T-cell (primary cell): ENCODE measurements at places on chromosomes 1 and 21.

DNA sequence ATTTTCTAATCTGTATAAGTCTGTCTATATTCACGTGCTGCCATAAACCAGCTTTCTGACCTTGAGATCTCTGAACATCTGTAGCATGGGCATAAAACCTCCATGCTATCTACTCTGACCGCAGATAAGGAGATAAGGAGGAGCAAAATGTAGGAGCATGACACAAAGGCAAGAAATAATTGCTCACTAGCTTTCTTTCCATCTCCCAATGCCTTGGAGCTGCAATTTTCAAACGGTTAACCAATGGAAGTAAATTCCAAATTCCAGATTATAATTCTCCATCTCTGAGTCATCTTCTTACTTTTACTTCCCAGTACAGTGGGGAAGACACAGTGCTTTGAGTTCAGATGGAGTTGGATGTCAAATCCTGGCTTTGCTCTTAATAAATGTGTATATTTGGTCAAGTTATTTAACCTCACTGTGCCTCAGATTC is 41.6 kb downstream of the CD58 start:
- no peak for DNase-seq

DNA sequence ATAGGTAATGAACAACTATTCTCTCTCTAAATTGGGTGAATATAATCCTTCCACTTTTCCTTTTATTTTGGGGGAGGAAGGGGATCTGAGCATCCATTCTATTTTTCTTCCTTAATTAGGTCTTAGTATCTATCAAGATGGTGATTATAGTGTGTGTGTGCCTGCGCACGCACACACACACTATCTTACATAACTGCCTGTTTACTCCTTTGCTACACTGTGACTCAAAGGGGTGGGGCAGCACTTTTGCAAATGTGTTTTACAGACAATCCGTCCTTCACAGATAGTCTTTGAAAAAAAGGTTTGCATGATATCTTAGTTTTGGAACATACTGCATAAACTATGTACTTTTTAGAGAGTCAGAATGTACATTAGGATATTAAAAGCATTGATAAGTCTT is 191.5 kb downstream of the SDCCAG8 start:
- no peak for DNase-seq

DNA sequence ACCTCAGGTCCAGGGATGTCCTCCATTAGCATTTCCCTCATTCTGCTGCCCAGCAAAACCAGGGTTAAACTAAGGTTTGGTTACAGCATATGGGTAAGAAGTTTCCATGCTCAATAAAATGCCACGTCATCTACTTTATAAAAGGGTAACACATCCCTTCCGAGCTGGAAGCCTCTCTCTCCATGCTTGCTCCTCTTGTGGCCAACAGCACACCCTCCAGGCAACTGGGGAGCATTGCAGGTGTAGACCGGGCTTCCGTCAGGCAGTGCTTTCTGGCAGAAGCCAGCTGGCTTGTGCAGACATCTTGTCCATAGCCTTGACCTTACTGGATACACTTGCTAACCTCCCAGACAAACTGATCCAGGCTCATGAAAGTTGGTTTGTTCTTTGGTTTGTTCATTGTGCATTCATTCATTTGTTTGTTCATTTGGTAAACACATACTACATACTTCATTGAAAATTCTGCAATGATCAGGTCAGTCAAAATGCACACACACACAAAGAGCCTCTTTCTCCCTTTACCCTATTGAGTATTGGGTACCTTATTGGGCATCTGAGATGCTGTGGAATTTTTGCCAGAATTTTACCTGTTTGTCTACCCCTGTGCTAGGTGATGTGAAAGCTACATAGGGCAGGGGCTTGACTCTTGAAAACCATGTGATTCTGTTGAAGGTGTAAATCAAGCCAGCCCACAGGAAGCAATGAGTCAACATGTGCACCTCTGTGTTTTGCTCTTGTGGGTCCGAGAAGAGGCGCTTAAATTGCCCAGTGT is 422.8 kb downstream of the CAMTA1 start:
- no peak for DNase-seq

- peak; percentile 85 for DNase-seq
Observed at GRCh38 chr1:151024540-151025146, 11.7 kb upstream of the BNIPL start.

- no peak for DNase-seq
Observed at GRCh38 chr1:213719462-213719861, 268.3 kb upstream of the PROX1 start.

DNA sequence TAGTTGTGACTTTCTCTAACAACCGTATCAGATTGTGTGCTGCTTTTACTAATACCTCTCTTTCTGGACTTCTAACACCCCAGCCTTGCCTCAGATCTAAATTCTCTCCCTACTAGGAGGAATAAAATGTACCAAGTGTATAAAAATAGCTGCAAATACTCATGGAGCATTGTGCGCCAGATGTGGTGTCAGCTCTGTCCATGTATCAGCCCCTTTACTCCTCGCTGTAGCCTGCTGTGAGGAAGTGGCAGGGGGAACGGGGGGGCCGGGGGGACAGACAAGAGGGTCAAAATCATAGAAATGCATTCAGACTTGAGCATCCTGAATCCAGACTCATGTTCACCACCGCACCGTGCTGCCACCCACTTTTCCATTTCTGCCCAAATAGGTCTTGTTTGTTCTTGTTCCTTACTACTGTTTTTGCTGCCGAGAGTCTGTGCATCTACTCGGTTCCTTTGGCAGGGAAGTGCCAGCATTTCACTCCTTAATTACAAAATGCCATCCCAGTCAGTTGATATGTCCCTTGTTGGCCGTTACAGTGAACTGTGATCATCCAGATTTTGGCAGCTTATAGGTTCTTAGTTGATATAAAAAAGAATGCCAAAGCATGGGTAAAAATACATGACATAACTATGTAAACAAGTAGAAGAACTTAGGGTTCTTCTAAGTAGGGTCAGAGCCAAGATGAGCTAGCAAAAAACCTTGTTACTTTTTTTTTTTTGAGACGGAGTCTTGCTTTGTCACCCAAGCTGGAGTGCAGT is 76.4 kb downstream of the UBE4B start:
- DNase-seq = no peak

DNA sequence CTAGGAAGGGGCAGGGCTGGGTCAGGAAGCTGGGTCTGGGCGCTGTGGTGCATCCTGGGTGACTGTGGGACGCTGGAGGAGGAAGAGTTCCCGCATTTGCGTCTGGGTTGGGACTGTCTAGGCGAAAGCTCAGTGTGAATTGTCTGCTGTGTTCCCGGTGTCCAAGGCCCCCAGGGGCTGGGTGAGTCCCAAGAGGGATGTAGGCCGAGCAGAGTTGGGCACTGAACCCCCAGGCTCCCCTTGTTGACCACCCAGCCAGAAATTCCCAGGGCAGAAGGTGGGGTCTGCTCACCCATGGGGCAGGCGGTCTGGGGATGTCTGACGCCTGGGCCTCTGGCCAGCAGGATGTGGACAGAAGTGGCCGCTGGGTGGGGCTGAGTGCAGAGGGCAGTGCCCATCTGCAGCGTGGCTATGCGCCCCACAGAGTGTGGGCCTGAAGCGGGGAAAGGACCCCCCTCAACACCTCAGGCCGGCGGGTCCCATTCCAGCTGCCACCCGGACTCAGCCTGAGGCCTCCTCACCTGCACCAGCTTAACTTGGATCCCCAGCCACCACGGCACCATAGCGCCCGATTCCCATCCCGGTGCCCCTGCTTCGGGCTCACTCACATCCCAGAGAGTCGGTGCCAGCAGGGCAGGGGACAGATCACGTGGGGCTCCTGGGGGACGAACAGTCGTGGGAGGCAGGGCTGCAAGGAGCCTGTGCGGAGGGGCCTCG is 37.0 kb upstream of the POFUT2 start:
- no peak for DNase-seq

DNA sequence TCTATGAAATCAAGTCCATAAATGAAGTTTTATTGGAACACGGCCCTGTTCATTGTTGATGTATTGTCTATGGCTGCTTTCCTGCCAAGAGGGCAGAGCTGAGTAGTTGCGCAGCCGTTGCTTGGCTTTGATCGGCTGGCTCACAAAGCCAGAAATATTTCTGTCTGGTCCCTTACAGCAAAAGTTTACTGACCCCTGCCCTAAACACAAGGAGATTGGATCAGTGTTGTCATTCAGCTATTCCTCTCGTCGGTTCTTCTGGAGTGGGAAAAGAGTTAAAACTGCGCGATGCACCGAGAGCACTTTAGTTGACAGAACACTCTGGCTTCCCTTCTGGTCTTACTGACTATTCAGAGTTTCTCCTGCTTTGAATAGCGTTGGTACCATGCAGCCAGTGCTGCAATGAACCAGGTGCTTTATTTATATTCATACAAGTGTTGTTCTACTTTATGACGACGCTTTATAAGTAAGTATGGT is 868 bp downstream of the ZBTB40 start:
- DNase-seq = no peak

GRCh38 chr1:155003766-155004351 is 1.3 kb downstream of the ZBTB7B start:
- DNase-seq = no peak

DNA sequence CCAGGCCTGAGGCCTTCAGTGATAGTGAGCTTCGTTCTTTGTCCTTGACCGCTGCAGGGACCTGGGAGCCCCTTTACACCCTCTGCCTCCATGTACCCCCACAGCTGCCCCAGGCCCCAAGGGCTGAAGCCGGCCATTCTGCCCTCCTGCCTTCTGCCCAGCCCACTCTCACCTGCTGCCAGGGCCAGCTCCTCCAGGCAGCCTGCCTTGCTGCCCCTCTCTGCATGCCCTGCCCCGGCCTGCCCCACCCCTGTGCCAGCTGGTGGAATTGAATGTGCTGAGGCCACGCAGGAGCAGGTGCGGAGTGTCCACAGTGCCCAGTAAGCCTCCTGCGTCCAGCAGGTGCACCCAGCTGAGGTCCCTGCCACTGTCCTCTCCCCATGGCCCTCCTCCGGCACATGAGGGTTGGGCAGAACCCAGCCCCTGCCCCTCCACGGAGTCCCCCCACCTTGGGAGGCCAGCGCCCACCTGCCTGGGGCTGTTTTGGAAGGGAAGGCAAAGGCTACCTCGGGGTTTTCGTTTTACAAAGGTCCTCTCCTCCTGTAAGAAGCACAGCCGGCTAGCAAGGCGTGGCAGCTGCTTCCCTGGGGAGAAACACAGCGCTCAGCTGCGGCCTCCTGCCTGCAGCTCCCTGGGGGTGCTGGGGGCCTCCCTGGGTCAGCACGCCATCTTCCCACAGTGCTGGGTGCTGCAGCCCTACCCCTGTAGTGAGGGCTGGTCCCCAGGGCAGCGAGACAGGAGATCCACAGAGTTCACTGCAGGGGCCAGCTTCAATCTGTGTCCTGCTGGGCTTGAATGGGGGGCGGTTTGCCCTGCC is 21.0 kb downstream of the MMEL1 start:
- DNase-seq = no peak

DNA sequence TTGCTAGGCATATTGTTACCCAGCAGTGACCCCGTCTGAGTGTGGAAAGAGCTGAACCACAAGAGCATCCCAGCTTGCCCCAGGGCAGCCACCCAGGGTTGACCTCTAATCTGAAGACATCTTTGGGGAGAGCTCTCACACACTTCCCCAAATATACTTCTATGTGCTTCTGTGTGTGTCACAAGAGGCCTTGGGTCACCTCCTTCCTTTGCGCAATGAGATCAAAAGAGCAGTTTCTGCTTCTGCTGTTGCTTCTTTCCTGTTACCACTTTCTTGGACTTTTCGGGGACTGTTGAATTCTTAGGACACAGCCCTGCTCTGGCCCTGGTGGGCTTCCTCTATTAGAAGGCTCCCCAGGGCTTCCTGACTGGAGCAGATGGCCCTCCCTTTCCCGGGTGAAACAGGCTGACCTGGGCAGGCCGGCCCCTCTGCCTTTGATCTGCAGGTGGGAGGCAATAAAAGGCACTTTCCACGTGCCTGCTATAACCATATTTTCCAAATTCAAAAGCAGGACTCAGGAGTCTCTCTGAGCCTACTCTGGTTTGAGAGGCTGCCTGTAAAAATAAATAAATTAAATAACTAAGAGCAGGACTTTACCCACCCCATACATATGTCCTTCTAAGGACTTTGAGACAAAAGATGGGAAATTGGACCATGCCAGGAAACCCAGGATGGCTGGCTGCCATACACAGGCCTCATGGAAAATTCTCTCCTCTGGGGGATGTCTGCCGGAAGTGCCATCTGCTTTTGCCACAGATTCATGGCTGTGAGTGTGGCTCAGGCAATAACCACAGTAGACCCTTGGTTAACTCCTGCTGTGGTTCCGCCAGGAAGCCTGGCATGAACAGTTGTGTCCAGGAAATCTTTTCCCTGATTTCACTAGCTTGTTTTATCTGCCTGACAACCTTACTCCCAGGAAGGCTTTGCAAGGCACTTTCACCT is 28.3 kb upstream of the RCSD1 start:
- DNase-seq = no peak

DNA sequence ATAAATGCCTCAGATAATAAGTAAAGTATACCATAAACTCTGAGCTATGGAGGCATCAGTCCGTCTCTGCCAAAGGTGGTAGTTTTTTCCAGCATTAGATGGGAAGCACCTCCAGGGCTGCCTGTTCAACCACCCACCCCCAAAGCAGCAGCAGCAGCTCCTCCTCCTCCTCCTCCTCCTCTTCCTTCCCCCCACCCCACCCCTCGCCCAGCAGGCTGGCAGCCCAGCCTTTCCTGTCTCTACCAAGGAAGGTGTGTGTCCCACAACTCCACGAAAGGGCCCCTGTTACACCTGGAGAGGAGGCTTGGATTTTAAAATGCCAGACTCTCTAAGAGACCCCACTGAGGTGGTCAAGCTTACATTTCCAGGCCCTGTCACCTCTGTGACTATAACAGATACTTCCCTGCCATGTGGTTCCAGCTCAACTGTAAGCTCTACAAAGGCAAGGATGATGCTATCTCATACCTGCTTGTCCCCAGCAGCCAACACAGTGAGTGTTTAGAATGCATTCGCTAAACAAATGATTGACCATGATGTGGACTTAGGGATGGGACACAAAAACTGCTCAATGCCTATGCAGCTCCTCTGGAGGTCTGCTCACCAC is 76.7 kb downstream of the GFI1 start:
- DNase-seq = no peak

DNA sequence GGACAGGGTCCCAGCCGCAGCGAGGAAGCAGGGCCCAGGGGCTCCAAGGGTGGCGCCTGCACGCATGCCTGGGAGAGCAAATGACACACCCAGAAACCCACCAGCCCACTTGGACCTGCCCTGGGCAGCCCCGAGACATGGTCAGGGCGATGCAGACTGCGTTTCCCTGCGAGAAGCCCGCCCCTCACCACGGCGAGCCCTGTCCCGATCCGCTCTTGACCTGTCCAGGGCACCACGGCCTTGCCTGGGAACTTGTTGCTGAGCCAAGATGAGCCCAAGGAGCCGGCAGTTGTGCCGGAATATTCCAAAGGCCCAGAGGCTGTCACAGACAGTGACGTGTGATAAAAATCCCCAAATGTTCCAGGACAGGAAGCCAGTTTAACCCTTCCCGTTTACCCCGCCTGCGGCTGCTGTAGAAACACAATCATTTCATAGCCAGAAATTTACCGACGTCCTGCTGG is 78.1 kb downstream of the SIK1 start:
- no peak for DNase-seq
